ENCODE measurements at places on chromosomes 13 and 19. TPM values are rescaled to one million over a fixed set of nuclear protein-coding genes. Genes with fewer than 3 reads are reported as not detected.

The SELENOV gene
- not detected for total RNA-seq

The C1QTNF9 gene
- total RNA-seq = 0.78 TPM

The COX6B2 gene
- not detected for total RNA-seq

GRCh38 chr13:35597451-35597850 lies 121.0 kb upstream of the MAB21L1 start:
- no peak overlapping the region for H3K4me3 ChIP-seq
- H3K27me3 ChIP-seq = no peaks in the 10 kb centered on the region
- H3K4me1 ChIP-seq = no peaks in the 10 kb centered on the region
- H3K36me3 ChIP-seq = no peaks in the 10 kb centered on the region
- H3K27ac ChIP-seq = no peak overlapping the region
- DNase-seq = no peak

GRCh38 chr13:31807090-31807541 lies 67.8 kb downstream of the RXFP2 start:
- H3K36me3 ChIP-seq = no peaks in the 10 kb centered on the region
- H3K4me3 ChIP-seq = no peak overlapping the region
- no peak overlapping the region for H3K27ac ChIP-seq
- H3K27me3 ChIP-seq = no peaks in the 10 kb centered on the region
- H3K4me1 ChIP-seq = no peaks in the 10 kb centered on the region
- no peak for DNase-seq
